Dorsolateral prefrontal cortex (tissue), 122 donors: ENCODE measurements at places on chromosomes 12 and 14. TPM values are rescaled to one million over a fixed set of nuclear protein-coding genes. Genes with fewer than 3 reads are reported as not detected.

HOXC9 gene
- not detected for total RNA-seq

- no peak for DNase-seq
Measured at GRCh38 chr12:99282624-99283023, 364.9 kb upstream of the GARIN6 start.

GRCh38 chr14:20791187-20791586 is 10.1 kb downstream of the RNASE6 start:
- no peak for DNase-seq

DNA sequence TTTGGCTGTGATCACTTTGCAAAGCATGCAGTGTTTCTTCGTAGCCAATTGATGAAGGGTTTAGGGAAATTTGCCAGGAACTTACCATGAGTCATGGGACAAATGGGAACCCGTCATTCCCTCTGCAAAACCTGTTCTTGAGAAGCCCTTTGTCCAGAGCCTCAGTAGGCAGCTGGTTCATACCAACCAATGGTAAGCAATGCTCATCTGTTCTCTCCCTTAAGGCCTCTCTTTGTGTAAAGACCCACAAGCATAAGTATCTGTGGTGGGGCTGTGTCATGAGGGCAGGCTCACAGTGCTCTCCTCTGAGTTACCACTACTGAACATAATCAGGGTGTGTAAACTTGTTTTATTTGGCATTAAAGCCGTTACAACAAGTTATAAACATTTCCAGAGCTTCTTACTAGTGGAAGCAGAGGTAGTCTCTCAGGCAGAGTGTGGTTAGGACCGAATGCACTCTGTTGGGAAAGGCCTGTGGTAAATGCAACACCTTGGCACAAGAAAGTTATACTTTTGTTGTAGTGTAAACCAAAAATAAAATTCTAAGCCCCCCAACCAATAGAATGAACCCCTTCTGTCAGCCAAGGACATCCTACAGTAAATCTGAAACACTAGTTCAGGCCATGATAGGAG is 119.8 kb downstream of the SINHCAF start:
- DNase-seq: no peak

DNA sequence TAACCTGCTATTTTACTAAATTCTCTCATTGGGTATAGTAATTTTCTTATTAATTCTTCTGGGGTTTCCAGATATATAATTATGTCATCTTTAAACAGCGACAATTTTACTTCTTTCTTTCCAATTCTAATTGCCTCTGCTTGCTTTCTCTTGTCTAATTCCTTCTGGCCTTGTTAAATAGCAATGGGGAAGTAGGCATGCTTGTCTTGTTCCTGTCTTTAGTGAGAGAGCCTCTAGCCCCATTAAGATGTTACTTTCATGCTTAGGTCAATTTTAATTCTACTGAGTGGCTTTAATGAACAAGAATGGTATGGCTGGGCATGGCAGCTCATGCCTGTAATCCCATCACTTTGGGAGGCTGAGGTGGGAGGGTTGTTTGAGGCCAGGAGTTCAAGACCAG is 31.7 kb downstream of the LRTM2 start:
- no peak for DNase-seq

DNA sequence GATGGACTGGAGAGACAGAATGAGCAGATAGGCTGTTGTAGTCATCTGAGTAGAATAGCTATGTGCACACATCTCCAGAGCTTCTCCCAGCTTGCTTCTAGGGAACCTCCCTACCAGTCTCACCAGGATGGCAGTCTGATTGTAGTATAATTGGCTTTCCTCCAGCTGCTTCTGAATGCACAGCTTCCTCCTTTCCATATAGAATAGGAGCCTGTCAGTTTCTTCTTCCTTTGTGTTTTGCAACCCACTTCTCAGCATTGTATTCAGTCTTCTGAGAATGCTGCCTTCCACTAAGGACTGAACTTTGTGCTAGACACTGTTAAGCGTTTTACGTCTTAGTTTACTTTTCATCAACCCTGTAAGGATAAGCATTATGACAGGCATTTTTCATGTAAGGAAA is 2.2 kb upstream of the CSAD start:
- no peak for DNase-seq

CNOT2 gene
- 78.7 TPM for total RNA-seq
